ENCODE measurements at places on chromosomes 7 and 10.

DNA sequence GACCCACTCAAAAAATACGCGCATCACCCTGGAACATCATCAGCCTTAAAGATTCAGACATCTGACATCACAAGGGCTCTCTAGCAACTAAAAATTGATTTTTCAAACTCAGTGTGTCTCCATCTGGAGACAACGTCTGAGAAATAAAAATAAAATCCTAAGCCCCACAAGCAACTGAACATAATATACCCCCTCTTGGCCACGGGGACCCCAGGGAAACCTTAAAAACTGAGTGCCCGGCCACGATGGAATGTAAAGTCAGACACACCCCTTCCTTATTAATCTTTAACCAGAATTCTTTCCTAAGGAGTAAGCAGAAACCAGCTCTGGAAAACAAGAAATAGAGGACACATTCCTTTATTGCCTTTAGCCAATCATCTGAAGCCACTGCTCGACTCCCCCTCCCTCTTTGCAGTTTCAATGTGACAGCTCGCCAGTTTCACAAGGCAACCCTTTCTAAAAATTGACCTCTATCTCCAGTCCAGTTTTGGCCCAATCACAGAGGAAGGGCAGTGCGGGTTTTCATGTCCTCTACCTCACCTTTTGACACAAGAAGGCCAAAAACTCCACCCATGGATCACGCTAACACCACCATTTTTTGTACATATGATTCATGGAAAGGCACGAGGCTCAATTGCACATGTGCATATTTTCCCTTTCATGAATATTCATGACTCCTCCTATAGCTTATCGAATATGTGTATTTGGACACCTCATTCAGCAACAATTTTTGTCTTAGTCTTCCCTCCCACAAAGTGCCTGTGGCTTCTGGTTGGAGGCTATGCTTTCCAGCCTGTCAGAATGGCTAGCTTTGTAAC, 24.2 kb downstream of the IFIT3 start:
- DNase-seq, result no peak

DNA sequence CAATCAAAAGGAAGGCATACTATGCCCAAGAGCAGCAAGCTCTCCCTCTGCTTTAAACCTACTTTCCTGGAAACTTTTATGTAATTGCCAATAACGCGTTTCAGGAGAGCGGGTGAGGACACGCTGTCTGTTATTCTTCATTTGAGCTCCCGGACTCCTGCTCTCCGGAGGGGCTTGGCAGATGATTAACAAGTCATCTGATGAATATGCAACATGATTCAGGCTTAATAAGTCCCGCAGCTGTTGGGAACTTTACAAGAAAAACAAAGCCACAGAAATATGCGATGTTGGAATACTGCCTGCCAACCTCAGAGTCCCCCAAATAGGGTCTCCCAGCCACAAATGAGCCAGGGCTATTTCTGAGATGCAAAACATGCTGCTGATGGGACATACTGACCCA, 348.0 kb downstream of the GPAM start:
- DNase-seq, result no peak

DNA sequence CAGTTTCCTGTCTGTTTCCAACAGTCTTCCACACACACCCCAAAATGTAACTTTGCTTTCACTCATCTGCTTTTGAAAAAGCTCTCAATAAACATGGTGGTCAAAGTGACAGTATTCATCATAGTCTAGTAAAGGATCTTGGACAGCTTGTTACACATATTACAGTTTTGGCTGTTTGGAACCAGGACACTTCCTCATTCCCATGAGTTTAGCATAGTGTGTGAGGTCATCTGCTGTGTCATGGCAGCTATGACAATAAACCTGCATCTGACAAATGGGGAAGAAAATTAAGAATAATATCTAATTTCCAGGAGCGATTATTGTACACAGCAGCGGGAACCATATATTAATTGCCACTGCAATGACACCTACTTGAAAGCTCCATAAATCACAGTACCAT, 184.3 kb upstream of the SLC26A5 start:
- DNase-seq, result no peak

GRCh38 chr10:110717781-110718589, 73.8 kb downstream of the RBM20 start:
- no peak for DNase-seq
